ENCODE measurements at places on chromosomes 3 and 15.
A peak's percentile ranks its signal among the peaks of the same experiment; 100 is the strongest.

DNA sequence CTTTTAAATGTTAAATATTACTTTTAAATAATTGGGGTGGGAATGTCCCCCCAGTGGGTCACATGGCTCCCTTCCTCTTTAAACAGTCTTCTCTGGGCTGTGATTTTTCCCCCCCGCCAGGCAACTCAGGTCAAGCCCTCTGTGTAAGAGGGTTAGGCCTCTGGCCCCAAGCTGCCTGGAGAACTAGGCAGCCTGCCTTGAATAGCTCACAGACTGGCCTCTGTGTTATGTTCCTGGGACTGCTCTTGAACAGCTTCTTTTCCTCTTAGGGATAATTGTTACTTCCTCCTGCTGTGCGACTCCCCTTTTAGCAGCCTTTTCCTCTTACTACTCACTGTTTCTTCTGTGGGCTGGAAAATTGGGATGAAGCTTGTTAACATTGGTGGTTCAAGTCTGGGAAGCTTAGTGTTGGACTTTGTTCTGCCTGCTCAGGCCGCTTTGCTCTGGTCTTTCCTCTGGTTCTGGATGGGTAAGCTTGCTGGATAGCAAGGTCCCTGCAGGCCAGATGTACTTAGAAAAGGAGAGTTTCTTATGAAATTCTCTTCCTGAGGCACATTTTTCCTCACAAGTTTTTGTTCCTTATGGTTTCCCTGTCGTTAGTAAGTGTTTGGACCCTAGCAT is 2.2 kb downstream of the TEX264 start:
- DNase-seq, result no peak

DNA sequence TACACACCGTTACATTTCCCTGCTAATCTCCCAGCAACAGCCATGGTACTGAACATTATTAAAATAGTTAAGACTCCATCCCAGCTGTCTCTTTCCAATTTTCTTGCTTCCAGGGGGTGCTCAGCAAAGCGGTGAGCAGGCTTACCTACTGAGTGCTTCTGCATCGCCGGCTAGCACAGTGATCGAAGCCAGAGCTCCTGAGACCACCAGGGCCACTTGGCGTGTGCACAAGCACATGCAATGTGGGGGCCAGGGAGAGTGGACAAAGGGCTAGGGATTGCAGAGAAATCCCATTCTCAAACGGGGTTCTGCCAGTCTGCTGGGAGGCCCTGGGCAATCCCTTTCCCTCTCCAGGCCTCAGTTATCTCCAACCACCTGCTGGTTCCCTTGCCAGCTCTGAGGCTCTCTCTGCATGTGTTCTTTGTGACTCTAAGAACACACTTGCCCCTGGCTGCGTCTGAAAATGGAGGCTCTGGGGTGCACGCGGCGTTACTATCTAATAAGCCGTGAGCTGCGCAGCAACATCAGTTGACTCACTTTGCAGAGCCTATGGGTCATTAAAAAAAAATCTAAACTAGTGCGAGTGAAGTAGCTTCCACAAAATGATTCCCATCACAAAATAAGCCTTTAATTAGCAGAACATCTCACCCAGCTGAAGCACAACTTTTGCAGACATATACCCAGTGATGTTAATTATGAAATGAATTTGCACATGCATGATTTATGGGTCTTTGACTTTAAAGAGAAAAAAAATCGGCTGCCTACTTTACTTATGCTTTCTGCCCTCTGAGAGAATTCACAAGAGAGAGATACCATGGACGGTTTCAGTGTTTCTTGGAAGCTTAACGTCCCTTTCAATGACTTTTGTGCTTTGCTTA is 271.5 kb downstream of the TLE3 start:
- DNase-seq, result no peak

DNA sequence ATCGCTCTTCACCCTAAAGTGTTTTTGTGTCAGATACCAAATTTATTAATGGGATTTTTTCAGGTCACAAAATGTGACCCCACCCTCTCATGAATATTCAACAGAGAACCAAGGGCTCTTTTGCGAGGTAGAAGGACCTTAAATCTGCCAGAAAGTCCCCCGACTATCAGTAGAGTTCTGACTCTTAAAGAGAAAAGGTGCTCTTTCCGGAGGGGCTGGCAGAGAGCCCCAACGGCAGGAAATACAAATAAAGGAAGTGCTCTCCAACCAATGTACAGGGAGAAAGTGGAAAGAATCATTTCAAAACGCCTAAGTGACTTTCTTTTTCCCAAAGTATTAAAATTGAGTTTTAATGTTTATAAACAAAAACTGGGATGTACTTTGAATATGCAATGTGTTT is 517.2 kb downstream of the FOXP1 start:
- no peak for DNase-seq

GRCh38 chr15:101381671-101382212 is 86.7 kb upstream of the SNRPA1 start:
- no peak for DNase-seq

- DNase-seq, result no peak
Measured at GRCh38 chr3:75260-75659, 121.3 kb upstream of the CHL1 start.

DNA sequence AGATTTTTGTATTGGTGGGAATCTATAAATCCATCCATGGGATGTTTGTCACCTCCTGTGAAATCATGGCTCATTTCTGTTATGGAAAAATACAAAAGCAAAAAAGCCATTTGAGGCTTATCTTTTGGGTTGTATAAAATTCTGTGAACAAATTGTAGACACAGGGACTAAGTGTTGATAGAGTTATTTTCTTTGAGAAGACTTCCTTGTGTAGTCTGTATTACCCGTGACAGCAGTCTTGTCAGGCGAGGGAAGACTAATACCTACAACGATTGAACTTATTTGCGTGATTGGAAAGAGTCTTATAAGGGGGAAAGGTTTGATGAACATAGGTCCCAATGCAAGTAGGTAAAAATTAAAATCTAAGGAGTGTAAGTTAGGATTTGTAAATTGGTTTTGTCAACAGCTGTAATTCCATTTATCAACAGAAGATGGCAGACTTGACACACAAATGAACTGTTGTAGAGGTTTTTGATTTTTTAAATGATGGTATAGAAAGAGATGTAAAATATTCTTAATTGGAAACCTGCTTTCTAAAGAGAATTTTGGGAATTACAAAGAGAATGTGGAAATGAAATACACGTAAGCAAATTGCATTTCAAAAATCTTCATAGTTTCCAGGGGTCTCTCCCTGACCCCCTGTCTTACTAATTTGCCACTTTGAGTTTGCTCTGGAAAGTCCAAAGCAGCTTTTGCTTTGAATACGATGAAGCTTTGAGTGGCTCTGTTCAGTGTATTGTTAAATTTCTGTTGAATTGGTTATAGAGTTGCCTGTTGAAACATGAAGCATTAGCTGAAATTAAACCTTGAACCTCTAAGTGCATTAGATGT is 33.2 kb downstream of the SLC25A26 start:
- peak; percentile 22 for DNase-seq

Data from HS-27A (cell line).